ENCODE measurements at places on chromosomes 7 and 10. TPM values are rescaled to one million over a fixed set of nuclear protein-coding genes. Genes with fewer than 3 reads are reported as not detected.

Gene TRIM24
- 86.6 TPM for total RNA-seq

DNA sequence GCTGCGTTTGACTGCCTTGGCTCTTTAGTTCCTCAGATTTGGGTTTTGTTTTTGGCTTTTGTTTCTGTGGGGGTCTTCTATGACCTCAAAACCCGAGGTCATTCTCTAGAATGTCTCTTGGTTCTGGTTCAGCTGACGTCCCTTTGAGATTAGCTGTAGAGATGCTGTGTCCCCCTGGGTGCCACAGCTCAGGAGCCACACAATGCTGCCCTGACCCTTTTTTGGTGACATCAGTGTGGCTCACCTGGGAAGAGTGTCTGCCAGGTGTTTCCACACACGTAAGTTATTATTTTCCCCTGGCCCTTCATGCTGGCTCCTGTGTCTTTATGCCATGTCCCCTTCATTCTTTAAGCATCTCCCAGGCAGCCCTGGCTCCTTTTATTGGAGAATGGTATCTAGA, 89.8 kb upstream of the DDC start:
- H3K27ac ChIP-seq: no peak overlapping the region
- H3K4me1 ChIP-seq: no peaks in the 10 kb centered on the region
- DNase-seq: no peak
- H3K36me3 ChIP-seq: peaks cover 9% of the 10 kb centered on the region
- H3K27me3 ChIP-seq: no peaks in the 10 kb centered on the region

DNA sequence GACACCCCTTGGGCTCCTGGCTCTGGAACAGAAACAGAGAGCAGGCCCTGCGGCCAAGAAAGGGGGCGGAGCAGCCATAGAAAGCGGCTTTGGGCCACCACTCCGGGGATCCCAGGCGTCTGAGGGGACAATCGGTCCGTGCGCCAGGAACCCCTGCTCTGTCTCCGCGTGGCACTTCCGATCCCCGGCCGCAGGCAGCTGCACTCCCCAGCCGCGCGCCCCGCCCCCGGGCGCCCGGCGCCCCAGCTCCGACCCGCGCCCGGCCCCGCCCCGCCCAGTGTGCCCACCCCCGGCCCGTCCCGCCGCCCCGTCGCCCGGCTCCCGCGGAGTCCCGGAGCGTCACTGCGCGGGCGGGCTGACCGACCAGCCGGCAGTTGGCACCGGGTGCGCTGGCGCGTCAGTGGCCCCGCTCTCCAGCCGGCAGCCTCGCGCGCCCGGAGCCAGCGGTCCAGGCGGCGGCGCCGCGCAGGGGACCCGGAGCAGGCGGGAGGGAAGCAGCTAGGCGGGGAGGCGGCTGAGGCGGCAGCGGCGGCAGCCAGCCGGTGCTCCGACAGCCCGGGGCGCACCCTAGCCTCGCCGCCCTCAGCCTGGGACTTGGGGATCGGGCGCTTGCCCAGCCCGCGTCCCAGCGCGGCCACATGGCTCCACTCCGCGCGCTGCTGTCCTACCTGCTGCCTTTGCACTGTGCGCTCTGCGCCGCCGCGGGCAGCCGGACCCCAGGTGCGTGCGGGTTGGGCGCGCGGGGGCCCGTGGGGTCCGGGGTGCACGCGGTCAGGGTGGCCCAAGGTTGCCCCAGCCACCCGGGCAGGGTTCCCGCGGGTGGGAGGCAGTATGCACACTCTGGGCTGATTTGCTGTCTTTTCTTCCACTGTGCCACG, at the start of gene ADAMTS14:
ADAMTS14 (plus strand) TSS at position 342 of the 878 bp plus-strand sequence; CDS start at position 639, 297 bp downstream.
- H3K27me3 ChIP-seq: peaks cover 66% of the 10 kb centered on the region
- DNase-seq: no peak
- peaks cover 9% of the 10 kb centered on the region for H3K4me1 ChIP-seq
- peak within 1 kb of the TSS; percentile 0 for H3K27ac ChIP-seq
- no peaks in the 10 kb centered on the region for H3K36me3 ChIP-seq

GRCh38 chr10:124722798-124723783, 21.1 kb downstream of the FAM53B start:
- peaks cover 6% of the 10 kb centered on the region for H3K36me3 ChIP-seq
- H3K4me1 ChIP-seq: peaks cover 51% of the 10 kb centered on the region
- H3K27ac ChIP-seq: peak overlapping the region; percentile 71
- no peaks in the 10 kb centered on the region for H3K27me3 ChIP-seq
- no peak overlapping the region for H3K4me3 ChIP-seq

- DNase-seq: no peak
- no peak overlapping the region for H3K4me3 ChIP-seq
- no peaks in the 10 kb centered on the region for H3K36me3 ChIP-seq
- no peaks in the 10 kb centered on the region for H3K27me3 ChIP-seq
- no peak overlapping the region for H3K27ac ChIP-seq
These were observed 11.7 kb downstream of the RBP3 start for GRCh38 chr10:47359626-47360418.
